ENCODE measurements at places on chromosomes 3 and 15. TPM values are rescaled to one million over a fixed set of nuclear protein-coding genes. Genes with fewer than 3 reads are reported as not detected.

The FOXB1 gene
- total RNA-seq, result not detected

The GOLGA6L4 gene
- total RNA-seq, result 5.9 TPM

The PIGZ gene
- total RNA-seq, result 9.8 TPM

The LDHAL6B gene
- total RNA-seq, result not detected

The PTH1R gene
- total RNA-seq, result 13.0 TPM

The MKRN3 gene
- not detected for total RNA-seq

GRCh38 chr15:90607361-90607760, 77.6 kb downstream of the CRTC3 start:
- DNase-seq, result no peak

DNA sequence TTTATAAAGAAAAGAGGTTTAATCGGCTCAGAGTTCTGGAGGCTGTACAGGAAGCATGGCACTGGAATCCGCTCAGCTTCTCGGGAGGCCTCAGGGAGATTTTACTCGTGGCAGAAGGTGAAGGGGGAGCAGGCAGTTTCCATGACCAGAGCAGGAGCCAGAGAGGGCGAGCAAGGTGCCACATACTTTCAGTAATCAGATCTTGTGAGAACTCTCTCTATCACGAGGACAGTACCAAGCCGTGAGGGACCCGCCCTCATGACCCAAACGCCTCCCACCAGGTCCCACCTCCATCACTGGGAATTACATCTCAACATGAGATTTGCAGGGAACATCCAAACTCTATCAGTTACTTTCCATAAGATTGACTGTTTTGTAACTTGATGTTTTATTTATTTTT, 70.7 kb upstream of the SYN2 start:
- DNase-seq, result no peak

DNA sequence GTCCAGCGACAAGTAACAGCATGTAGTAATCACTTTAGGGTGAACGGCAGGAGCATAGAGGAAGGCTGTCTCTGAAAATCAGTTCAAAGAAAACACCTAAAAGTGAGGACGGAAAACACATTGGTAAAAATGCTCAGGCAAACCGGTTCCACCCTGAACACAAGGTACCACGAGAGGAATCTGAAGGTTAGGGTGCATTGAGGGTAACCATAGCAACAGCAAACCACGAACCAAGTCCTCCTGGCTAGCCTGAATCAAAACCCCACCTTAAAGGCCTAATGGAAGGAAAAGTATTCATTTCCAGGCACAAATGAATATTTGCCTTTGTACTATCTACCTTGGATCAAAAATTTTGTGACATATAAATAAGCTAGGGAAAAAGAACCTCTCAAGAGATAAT, 315.0 kb downstream of the OCA2 start:
- peak; percentile 47 for DNase-seq

DNA sequence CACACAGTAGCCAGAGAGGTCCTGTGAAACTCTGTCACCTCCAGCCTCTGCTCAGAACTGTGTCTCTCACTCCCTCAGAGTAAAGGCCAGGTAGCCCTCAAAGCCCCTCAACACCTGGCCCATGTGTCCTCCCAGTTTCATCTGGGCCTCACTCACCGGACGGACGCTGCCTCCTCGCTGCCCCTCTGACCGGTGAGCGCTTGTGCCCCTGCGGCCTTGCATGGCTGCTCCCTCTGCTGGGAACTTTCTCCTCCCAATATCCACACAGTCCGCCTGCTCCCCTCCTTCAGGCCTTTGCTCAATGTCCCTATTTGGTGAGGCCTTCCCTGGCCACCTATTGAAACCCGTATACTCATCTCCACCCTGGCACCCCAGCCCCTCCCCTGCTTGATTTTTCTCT, 36.8 kb upstream of the TRH start:
- no peak for DNase-seq

GRCh38 chr3:58604031-58604430, 26.8 kb upstream of the FAM107A start:
- no peak for DNase-seq

DNA sequence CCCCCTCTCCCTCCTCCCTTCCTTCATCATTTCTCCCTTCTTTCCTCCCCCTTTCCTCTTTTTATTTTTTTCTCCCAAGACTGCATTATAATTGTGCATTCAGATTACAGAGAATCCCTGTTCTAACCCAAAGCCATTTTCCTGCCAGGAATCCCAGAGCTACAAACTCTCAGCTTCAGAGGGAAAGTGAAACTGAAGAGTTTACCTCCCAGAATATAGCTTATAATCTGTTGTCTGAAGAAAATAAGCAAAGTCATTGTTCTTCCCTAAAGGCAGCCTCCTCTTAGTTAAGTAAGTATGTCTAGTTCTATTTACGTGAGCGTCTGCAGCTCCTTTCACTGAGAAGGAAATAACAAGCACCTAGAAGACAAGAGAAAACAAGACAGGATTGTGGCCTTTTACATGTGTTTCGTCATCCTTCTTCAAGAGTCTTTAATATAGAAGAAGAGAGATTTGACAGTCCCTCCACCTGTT, 97.2 kb downstream of the CHST2 start:
- DNase-seq, result no peak

DNA sequence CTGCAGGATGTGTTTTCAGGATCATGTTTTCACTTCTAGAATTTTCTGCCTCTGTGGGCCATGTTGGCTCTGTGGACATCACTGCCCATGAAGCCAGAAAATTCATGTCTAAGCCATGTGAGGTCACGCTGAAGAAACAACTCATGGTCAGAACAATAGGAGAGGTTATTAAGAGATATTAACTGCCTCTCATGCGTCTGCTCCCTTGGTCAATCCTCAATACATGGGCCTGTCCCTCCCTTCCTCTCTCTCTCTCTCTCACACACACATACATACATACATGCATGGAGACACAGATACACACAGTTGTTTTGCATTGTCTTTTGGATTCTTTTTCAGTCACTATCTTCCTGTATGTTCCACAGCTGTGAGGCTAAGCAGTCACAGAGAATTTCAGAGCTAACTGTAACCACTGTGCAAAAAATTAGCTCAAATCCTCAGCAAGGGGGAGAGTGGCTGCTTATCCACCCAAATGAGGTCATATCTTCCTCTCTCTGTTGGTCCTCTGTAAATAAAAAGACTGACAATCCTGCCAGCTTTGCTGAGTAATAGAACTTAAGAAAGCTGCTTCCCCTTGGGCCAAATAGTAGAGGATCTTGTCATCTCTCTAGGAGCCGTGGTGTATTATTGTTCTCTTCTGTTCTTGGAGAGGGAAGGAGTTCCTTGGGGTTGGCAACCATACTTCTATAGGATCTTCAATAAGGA, 45.6 kb downstream of the LRTM1 start:
- DNase-seq, result no peak

DNA sequence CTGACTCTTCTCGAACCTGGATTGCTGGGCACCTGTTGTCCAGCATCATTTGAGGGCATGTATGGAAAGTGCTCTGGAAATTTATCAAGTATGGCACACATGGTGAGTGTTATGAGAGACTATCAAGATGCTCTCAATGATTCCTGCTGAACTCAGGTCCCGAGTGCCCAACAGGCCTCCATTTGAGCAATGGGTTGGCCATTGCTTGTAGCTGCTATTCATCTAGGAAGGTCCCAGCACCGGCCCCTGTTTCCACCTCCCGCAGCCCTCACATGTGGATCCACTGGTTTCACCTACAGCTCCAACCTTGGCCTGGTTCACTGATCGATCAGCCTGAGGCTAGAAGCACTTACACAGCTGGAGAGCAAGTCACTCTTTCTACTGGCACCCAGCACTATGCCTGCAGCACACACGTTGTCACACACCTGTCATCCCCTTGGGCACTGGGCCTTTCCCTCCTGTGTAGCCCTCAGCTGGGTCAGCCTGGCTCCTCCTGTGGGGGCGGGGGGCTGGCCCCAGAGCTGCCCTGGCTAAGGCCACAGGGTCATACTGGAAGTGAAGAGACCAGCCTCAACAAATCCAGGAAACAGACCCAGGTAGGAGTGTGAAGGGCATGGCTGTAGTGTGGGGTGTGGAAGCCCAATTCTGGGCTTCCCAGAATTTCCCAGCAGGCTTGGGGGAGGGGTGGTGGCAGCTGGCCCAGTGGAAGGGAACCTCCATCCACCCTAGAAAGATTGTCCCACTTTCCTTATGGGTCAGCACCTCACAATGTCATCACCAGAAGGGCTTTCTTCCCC, 41.7 kb upstream of the SMAD3 start:
- DNase-seq, result no peak

DNA sequence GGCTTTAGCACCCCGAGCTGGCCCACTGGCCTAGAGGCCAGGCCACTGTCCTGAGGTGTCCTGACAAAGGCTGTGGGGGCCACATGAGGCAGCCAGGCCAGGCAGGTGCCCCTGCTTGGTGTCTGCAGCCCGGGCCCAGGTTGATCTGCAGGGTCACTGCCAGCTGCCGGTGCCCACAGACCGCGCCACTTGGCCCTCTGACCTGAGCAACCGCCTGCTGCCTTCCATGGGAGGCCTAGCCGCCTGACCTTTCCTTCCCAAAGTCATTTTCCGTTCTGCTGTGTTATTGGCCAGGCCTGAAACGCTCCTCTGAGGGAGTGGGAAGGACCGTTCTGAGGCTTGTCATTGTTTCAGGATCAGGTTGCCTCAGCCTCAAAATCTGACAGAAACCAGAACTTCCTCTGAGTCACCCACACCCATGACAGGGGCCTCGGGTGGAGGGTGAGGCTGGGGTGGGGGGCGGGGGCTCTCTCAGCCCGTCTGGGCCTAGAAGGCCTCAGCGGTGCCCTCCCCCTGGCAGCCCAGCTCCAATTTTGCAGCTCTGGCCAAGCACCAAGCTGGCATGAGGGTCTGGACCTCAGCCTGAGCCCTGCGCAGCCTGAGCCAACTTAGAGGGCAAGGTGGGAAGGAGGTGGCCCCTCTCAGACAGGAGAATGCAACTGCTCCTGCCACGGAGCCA, 140.7 kb upstream of the MEF2A start:
- no peak for DNase-seq

DNA sequence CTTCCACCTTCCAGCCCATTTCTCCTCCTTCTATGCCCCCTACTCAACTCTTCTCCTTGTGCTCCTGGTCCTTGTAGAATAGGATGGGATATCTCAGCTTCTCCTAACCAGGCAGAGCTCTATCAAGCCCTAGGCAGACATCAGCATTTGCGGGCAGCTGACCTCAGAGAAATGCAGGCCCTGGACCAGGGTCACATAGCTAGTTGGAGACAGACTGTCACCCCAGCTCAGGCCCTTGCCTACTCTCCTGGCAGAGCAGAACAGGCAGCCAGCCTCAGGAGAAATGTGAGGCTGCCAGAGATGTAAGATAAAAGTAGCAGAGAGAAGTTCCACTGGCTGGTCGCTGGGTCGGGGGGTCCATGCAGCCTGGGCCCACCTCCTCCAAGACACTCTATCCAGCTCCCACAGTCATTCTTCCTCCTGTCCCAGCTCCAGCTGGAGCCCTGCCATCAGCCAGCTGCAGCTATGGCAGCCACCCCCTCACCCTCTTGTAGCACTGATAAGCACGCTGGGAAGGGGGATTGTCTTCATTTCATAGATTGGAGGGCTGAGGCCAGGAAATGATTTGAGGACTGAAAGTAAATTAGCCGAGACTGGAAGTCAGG, 4.0 kb downstream of the CYP8B1 start:
- DNase-seq, result no peak

DNA sequence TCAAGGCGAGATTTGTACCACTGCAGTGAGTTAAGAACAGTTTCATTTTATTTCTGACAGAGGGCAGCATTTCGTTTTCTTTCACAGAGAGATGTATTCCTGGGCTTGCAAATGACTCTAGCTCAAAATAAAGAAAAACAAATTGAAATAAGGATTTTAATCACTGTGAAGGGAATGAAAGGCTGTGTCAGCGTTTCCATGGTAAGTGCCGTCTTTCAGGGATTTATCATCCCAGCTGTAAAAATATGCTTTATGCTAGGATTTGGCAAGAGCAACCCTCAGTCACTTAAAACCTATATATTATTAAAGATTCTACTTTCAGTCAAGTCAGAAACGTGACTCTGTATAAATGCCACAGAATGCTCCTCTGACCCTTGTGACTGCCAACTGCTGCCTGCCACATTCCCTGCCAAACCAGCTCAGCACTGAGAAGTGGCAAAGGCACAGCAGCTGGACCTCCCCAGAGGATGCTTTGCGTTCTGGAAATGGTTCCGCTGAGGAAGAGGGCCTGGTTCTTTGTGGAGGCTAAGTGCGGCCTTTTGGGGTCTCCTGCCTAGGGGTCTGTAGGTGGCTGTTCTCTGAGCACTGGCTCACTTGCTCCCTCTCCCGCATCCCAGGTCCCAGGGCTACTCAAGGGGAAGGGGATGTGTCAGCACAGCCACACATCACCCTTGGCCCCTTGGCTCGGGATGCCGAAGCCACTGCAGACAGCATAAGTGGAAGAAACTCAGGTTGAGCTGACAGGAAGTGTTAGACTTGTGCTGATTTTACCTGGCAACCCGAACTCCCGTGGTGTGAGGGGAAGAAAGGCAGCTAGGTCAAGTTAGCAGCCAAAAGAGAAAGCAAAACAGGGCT, 56.6 kb upstream of the POMGNT2 start:
- DNase-seq, result no peak

GRCh38 chr3:43861635-43862034, 170.9 kb downstream of the ABHD5 start:
- peak; percentile 85 for DNase-seq

DNA sequence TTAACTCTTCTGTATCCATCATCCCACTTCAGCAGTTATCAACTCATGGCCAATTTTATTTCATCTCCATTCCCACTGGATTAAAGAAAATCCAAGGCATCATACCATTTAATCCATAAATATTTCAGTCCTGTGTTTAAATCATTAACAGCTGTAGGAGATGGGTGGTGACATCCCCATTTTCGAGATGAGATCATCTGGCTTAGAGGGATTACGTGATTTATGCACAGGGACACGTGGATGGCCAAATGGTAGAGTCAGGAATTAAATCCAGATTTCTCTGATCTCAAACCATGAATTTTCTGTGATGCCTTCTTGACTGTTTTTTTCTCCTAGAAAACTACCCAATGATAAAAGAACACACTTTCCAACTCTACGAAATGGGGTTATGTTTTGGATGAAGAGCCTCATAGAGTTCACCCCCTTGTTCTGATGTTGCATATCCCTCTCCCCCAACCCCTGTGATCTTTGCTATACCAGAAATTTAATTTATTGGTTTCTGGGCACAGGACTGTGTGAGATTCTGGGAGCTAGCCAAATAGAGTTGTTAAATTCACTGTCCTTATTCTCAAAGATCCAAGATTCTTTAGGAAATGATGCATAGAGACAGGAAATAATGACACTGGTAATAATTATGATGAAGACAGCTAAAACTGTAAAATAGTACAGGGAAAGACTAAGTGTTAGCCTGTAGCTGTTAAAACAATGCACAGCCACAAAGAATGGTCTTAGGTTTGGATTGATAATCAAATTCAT, 7.4 kb downstream of the ZNF589 start:
- no peak for DNase-seq
